ENCODE measurements at places on chromosomes 5 and 9.
A peak's percentile ranks its signal among the peaks of the same experiment; 100 is the strongest.

DNA sequence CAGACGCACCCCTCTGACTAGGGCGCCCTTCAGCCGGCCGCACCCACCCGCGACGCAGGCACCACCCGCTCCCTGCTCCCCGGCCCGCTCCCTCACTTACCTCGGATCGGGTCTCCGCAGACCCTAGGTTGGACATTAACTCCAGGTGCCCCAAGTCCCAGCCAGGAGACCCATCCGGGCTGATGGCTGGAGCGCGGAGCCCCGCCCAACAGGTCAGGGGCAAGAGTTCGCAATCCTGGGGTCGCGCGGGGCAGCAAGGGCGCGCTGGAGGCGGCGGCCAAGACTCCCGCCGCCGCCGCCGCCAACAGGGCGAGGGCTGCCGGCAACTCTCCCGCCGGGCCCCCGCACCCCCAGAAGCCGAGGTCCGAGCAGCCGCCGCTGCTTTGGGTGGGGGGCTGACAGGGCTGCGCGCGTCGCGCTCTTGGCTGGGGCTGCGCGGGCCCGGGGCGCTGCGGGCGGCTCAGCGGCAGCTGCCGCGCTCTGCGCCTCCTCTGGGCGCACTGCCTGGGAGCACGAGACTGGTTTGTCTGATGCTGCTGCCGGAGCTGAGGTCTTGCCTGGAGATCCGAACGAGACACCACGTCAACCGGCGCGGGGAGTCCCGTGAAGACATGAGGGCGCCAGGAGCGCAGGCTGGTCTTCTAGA lies at the start of gene GDNF:
Gene GDNF, minus strand, starts transcription at position 635 of the 646 bp plus-strand sequence. CDS start 5,245 bp downstream, outside the sequence.
- DNase-seq, result no peak

- peak; percentile 36 for DNase-seq
These were observed 73.9 kb downstream of the FOXD1 start for GRCh38 chr5:73374520-73375190.

DNA sequence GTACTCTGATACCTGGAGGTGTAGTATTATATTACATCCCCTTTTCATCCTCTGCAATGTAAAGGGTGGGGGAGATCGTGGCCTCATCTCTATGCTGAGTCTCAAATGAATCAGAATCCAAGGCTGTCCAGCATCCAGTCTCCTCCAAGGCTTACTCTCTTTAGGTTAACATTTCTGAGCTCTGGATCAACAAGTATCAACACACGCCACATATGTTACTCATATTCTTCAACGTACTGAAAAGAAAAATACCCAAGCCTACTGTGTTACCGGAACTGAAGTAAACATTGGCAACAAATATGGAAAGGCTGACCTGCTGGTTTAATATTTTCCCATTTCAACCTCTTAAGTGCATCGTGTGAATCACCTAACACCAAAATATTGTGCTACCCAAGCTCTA lies 241.8 kb downstream of the GAS1 start:
- DNase-seq, result no peak

DNA sequence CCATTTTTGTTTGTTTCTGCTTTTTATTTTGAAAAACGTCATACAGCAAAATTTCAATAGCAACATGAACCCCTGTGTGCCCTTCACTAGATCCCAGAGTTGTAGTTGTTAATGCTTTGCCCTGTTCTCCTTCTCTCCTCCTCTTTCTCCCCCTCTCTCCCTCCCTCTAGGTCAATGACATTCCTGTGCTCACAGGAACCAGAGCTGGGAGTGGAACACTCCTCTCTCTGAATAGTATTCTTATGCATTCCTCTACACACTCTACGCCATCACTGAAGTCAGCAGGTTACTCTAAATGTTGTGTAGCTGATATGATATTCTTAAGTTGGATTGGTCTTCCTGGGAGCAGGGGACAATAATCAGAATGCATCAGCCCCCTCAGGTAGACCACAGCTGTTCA lies 243.4 kb downstream of the SYK start:
- DNase-seq, result no peak

- peak; percentile 46 for DNase-seq
These were observed 50.8 kb downstream of the DMRT2 start for GRCh38 chr9:1100945-1101344.

DNA sequence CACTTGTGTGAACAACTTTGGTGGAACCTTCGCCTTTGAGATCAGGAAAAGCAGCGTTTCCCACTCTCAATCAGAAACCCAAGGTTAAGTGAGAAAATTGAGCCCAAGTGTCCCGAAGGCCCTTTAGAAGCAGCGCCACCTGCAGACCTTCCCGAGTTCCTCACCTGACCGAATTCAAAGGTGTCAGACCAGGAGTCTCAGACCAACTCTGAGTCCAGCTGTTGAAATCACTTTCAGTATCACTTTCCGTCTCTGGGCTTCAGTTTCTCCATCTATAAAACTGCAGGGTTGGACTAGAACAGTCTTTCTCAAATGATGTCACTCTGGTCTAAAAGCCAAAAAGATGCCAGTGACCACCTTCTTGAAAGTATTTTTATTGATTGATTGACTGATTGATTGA lies 31.7 kb upstream of the GRHPR start:
- DNase-seq, result no peak

GRCh38 chr5:26601563-26601962 lies 436.8 kb downstream of the CDH9 start:
- no peak for DNase-seq

DNA sequence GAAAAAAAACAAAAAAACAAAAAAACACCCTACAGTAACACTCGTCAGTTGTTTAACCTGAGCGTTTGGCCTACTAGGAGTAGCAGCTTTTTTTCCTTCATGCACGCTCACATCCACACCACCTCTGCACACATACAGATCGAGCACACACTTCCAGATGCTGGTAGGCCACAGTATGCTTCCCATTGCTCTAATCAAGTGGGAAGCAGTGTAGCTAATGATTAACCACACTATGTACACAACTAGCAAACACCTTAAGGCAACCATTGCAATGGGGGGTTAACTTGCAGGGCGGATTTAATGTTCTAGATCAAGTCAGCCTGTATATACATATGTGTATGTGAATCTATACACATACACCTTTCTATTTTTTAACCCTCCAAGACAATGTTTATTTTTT lies 65.5 kb upstream of the GLRX start:
- no peak for DNase-seq

- DNase-seq, result peak; percentile 19
These were observed 206.0 kb upstream of the DMRTA1 start for GRCh38 chr9:22240619-22241018.

DNA sequence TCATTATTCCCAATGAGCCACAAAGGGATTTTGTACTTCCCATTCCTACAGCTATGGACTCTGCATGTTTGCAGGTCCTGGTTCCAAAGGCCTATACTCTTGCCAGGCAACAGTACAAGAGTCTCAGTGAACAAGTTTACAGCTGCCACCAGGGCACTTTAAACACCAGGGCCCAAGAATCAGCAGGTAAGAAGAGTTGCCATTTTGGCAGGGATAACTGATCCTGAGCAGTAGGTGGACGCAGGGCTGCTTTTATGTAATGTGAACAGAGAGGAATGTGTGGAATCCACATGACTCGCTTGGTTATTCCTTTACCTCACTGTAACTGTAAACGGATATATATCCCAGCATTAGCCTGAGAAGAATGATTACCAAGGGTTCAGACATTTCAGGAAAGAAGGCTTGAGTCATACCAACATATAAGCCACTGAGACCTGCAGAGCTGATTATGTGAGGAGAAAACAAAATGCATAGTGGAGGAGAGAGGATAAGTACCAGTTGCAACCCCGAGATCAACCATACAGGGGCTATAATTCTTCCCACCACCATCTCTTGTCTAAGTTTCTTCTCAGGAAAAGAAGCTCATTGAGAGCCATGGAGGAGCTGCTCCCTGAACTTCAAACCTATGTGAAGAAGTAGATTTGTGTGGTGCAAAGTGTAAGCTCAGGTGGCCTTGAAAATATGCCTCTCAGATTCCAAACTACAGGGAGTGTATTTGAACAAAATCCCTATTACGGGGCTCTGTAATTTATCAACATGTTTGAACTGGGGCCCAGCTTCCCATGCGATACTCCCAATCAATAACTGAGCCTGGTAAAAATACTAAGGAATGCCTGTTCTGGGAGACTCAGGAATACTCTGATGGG lies 24.6 kb downstream of the RAPGEF6 start:
- DNase-seq, result peak; percentile 59

DNA sequence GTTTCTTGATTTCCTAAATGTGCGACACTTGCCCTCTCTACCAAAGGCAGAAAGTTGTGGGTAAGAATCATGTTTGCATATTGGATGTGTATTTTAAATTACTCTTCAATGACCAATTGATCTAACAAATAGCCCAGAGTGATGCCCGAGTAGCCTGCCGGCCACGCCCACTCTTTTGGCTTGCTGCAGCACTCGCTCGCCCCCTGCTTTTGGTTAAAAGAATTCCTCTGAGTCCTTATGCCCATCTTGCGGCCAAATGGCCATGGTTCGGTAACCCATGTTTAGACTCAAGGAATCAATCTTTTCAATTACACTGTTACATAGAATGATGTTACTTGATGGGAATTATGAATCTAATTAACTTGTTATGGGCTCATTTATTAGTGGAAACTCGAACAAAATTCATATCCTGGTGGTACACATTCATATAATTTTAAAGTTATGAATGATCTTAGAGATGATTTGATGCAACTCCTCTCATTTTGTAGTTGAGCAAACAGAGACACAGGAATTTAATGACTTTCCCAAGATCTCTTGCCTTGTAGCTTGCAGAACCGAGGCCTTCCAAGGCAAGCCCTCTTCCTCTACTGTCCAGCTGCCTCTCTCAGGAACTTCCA lies 36.5 kb downstream of the PPIC start:
- DNase-seq, result no peak

- no peak for DNase-seq
These were observed 221.4 kb upstream of the KLF4 start for GRCh38 chr9:107710953-107711352.

GRCh38 chr9:17059465-17059864 lies 75.4 kb upstream of the CNTLN start:
- DNase-seq, result no peak

GRCh38 chr5:40172721-40173120 lies 507.0 kb upstream of the PTGER4 start:
- DNase-seq, result no peak

GRCh38 chr9:86614871-86615849 lies 260.9 kb upstream of the TUT7 start:
- DNase-seq, result peak; percentile 21

DNA sequence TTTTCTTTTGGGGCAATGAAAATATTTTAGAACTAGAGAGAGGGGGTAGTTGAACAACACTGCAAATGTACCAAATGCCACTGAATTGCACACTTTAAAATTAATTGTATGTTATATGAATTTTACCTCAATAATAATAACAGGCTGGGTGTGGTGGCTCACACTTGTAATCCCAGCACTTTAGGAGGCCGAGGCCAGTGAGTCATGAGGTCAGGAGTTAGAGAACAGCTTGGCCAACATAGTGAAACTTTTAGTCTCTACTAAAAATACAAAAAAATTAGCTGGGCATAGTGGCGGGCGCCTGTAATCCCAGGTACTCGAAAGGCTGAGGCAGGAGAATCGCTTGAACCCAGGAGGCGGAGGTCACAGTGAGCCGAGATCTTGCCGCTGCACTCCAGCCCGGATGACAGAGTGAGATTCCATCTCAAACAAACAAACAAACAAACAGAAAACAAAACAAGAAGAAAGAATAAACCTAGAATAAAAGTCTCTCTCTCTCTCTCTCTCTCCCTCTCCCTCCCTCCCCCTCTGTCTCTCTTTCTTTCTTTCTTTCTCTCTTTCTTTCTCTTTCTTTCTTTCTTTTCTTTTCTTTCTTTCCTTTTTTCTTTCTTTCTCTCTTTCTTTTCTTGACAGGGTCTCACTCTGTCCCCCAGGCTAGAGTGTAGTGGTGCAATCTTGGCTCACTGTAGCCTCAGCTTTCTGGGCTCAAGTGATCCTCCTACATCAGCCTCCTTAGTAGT lies 91.1 kb downstream of the BASP1 start:
- DNase-seq, result no peak

DNA sequence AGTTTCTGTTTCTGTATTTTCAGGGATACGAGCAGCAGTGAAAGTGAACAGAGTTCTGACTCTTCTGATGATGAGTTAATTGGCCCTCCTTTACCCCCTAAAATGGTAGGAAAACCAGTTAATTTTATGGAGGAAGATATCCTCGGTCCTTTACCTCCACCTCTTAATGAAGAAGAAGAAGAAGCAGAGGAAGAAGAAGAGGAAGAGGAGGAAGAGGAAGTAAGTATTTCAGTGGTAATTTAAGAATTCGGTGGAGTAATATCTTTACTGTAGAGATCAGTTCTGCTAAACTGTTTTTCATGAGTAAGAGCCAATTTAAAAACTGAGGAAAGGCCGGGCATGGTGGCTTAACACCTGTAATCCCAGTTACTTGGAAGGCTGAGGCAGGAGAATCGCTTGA lies 17.2 kb downstream of the WDR70 start:
- no peak for DNase-seq

DNA sequence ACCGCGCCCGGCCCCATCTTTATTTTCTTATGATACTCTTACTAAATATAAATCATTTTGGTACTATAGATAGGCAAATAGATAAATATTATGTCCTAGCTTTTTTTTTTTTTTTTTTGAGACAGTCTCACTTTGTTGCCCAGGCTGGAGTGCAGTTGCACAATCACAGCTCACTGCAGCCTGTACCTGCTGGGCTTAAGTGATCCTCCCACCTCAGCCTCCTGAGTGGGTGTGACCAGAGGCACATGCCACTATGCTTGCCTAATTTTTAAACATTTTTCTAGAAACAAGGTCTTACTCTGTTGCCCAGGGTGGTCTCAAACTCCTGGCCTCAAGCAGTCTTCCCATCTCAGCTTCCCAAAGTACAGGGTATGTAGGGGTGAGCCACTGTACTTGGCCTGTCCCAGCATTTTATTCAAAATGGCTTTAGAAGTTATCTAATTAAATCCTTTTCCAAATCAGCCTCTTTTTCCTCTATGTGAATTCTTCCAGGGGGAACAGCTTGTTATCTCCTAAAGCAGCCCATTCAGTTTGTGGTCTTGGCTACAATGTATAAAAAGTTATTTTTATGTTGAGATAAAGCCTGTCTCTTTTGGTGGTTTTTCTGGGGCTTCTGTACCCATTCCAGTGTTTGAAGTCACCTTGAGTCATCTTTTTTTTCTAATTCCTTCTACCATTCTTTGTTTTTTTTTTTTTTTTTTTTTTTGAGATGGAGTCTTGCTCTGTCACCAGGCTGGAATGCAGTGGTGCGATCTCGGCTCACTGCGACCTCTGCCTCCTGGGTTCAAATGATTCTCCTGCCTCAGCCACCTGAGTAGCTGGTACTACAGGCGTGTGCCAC lies 12.1 kb downstream of the MELK start:
- DNase-seq, result peak; percentile 65
